Stimulated activated CD4-positive, alpha-beta T cell treated with anti-CD3 and anti-CD28 coated beads, TNF-alpha, amount 100 ng/mL, for 4 hours (primary cell): ENCODE measurements at places on chromosomes 5 and 9.

- no peak for DNase-seq
Measured at GRCh38 chr9:92620845-92621244, 49.1 kb downstream of the IPPK start.

DNA sequence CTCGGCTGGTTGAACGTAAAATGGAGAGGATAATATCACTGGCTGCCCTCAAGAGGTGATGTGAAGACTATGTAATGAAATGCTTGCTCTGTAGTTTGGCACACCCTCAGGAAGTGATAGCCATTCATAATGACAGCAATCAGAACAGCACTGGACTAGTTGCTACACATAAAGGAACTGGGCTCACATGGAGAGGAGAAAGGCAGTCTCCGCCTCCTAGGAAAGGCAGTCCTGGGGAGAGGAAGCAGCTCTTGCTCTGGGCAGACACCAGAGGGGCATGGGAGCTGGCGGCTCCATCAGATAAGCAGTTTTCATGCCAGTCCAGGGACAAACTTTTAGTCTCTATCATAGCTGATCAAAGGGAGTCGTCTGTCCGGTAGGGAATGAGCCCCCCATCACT is 46.9 kb downstream of the ARHGEF37 start:
- DNase-seq: no peak

GRCh38 chr9:102941868-102942267 is 53.3 kb upstream of the CYLC2 start:
- no peak for DNase-seq

DNA sequence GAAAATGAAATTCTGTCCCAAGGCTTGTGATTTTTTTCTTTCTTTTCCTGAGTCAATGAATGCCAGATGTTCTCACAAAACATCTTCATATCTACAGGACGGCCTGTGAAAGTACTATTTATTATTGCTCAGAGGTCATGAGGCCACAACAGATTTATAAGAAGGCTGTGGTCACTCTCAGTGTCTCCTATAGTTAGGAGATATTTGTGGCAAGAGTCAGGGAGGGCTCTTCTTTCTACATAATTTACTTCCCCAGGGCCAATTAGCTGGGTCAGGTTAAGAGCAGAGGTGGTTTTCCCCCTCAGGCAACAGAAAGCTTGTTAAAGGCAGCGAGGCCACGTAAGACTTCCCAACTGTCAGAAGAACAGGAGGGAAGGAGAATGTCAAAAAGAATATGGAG is 248.7 kb downstream of the SLIT3 start:
- no peak for DNase-seq

DNA sequence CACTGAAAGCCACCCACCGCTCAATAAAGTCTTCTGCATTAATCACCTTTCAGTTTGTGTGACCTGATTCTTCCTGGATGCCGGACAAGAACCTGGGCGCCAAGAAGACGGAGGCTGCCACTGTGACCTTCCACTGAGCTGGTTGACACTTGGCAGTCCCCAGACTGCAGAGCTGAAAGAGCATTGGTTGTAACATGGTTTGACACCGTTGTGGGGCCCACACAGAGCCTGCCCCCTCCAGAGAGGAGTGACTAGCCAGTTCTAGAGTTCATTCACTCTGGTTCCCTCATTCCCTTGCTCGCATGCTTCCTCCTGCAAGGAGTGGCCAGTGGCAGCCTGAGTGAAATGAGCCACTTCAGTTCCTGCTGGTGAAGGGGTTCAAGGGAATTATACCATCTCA is 86.2 kb upstream of the ANXA1 start:
- no peak for DNase-seq

- DNase-seq: no peak
Measured at GRCh38 chr9:95463148-95464060, 53.4 kb downstream of the PTCH1 start.

GRCh38 chr9:115164511-115164974 is 46.6 kb upstream of the TNC start:
- no peak for DNase-seq

- DNase-seq: no peak
Measured at GRCh38 chr9:27292659-27293405, 4.1 kb downstream of the EQTN start.

- no peak for DNase-seq
Measured at GRCh38 chr9:106023455-106023854, 329.1 kb downstream of the TMEM38B start.

- DNase-seq: no peak
Measured at GRCh38 chr5:110899566-110900412, 161.0 kb downstream of the SLC25A46 start.

DNA sequence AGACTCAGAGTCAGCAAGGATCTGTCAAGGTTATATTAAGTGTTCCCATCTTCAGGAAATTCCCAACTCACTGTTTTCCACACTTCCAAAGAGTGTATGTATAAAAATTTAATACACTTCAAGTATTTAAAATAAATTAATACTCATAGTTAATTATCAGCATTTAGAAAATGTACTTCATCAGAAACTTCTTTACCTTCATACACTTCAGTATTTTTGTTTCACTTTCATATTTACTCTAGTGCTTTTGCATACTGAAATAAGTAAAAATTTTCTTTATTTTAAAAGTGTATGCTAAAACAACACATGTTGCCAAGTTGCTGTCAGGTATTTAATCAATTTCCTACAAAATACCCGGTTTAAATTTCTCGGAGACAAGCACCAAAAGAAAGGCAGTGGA is 16.5 kb downstream of the RICTOR start:
- no peak for DNase-seq

DNA sequence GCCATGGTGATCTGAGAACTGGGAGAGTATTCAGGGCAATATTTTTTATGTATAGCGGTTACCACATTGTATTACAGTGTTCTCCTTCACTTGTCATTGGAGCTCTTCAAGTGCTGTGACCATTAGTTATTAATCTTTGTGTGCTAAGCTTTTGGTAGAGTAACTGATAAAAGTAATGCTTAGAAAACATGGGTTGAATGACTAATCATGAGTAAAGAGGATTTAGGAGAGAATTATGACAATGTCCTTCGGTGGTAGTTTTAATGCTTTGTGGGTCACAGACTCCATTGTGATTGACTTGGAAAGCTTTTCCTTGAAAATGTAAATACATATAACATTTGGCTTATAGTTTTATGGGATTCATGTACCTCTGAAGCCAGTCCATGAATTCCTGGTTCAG is 21.4 kb downstream of the TGFBR1 start:
- DNase-seq: no peak

DNA sequence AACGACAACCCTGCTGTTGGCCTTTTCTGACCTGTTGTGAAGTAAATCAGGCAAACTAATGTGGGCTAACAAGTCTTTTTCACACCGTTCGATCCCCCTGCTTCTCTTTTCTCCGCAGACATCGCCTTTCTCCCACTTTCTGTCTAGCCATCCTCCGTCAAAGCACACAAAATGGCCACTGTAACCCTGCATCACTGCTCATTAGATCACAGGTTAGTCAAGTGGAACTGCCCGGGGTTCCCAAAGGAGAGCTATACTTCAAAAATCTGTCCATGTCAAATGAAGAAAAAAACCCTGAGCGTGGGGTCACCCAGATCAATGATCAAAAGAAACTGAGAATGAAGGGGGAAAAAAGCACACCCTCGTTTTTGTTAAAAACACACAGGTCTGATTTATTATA is 212.1 kb downstream of the ARL15 start:
- no peak for DNase-seq

- no peak for DNase-seq
Measured at GRCh38 chr9:110671849-110672248, 3.3 kb downstream of the MUSK start.

DNA sequence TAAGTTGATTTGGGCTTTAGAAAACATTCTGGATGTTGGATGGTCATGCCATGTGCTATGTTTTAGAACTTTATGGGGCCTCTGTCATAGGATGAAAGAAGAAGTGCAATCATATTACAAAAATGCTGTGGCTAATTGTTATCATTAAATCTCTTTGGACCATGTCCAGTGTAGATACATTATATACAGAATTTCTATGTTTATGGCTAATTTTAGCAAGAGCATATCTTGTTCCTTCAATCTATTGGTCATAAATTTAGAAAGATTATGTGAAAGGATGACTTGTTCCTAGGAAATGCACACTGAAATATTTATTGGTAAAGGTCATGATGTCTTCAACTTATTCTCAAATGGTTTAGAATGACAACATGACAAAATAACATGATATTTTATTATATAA is 42.4 kb upstream of the ELL2 start:
- DNase-seq: no peak

GRCh38 chr9:22169727-22170503 is 160.8 kb upstream of the CDKN2B start:
- no peak for DNase-seq

DNA sequence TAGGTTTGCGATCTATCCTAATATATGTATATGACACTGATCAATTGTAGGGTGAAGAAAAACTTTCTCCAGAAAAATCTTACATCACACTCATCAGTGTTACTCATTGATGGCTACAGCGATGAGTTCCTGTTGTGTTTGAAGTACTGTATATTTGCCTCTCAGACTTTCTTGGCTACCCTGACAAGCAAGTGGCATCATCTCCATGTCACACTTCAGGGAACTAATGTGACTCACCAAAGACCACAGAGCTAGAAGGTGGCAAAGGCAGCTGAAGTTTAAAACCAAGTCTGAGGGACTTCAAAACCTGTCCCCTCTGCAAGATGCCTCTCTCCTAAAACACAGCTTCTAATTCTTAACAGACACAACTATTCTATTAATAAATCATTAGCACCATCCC is 451.4 kb downstream of the CTNND2 start:
- DNase-seq: no peak

- no peak for DNase-seq
Measured at GRCh38 chr5:124685404-124685930, 61.0 kb downstream of the ZNF608 start.

DNA sequence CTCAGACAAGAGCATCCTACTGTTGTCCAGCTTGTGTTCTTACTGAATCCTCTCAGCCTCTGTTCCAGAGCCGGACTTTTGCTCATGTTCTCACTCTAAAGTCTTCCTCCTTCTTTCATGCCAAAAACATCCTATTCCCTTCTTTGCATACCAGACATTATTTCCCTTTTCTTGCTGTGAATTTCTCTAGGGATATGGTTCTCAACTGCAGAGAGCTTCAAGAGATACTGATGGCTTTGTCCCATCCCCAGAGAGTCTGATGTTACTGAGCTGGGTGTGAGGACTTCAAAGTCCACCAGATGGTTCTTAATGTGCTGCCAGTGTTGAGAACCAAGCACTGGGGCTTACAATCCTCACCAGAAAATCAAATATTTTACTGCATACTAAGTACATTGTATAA is 98.6 kb upstream of the FER start:
- DNase-seq: no peak

DNA sequence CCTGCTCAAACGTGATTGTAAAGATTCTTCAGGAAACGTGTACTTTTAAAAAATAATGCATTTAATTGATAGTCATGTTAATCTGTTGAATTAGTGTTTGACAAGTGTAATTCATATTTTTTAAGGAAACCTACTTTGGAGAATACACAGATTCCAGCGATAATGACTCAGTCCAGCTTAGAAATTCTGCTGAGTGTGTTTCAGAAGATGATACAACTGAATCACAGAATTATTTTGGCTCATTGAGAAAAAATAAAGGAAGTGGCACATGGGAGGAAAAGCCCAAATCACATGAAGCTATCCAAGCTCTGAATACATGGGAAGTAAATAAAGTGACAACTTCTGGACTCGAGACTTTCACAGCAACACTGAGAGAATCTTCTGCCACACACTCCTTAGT is 37.8 kb downstream of the ICE1 start:
- DNase-seq: no peak
